Progenitor cell of endocrine pancreas (in vitro differentiated cells): ENCODE measurements at places on chromosomes 6 and 20. TPM values are rescaled to one million over a fixed set of nuclear protein-coding genes. Genes with fewer than 3 reads are reported as not detected.

- no peak for DNase-seq
- H3K36me3 ChIP-seq, result no peaks in the 10 kb centered on the region
- H3K4me3 ChIP-seq, result no peak overlapping the region
- H3K27ac ChIP-seq, result no peak overlapping the region
- no peaks in the 10 kb centered on the region for H3K27me3 ChIP-seq
Measured at GRCh38 chr6:120405947-120406346, 928.3 kb downstream of the TBC1D32 start.

The TSHZ2 gene
- 22.9 and 24.1 TPM in 2 replicates for total RNA-seq

The PTGIS gene
- total RNA-seq, result 18.4 and 19.3 TPM in 2 replicates

The COL21A1 gene
- 16.8 and 20.5 TPM in 2 replicates for total RNA-seq

DNA sequence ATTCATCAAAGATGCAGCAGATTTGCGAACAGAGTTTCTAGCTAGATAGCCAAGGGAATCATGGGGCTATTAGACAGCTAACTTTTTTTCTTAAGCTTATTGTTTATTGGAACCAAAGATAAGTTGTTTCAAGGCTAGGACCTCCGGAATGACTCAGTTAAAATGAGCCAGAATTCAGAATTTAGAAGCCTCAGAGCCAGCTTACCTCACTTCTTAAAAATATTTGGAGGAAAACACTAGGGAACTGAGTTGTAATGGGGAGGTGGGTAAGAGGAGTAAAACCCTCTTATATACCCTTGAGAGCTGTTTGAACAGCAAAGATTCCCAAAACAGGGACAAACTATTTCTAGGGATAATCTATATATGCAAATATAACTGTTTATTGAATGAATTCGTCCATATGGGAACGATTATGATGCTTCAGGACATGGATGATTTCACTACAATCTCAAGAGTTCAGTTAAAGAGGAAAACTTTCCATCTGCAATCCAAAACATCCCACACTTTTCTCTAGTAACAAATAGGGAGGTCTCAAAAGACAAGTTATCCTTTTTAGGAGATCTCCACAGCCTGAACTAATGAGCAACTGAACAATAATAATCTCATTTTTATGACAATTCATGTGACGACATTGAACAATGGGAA lies 12.6 kb upstream of the CARMIL1 start:
- H3K27me3 ChIP-seq, result no peaks in the 10 kb centered on the region
- H3K4me3 ChIP-seq, result no peak overlapping the region
- no peak overlapping the region for H3K27ac ChIP-seq
- H3K4me1 ChIP-seq, result peaks cover 2% of the 10 kb centered on the region
- DNase-seq, result no peak
- H3K36me3 ChIP-seq, result no peaks in the 10 kb centered on the region

DNA sequence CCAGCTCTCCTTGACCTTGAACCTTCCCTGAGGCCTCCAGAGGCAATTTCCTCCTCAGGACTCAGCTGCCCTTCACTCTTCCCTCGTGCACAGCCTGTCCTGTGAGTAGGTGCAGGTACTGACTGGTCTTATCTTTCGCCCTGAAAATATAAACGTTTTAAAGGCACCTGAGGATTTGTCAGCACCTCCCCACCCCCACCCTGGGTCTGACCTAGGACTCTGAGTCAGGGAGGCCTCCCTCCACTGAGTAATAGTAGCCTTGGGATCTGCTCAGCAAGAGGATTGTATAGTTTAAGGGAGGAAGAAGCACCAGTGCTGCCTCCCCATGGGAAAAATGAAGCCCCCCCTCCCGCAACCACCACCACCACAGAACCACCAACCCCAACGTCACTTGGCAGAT lies 54.6 kb downstream of the PPARD start:
- H3K27me3 ChIP-seq, result no peaks in the 10 kb centered on the region
- H3K36me3 ChIP-seq, result peaks cover 5% of the 10 kb centered on the region
- no peak overlapping the region for H3K27ac ChIP-seq
- no peak for DNase-seq
- no peak overlapping the region for H3K4me3 ChIP-seq

DNA sequence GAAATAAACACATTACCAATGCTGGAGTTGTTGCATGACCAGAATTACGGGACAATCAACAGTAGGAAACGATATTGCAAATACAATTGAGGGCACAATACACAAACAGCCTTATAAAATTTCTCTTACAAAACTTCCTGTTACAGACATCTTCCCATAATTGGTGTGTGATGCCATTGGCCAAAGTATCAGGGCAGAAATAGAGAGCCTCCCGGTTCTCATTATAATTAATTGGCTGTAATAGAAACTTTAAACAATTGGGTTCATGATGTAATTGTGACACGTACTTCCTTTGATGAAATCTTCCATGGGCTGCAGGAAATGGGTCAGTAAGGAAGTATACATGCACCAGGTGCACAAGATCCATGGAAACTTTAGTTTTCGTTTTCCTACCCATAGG lies 40.3 kb upstream of the RALGAPA2 start:
- H3K27ac ChIP-seq, result no peak overlapping the region
- no peaks in the 10 kb centered on the region for H3K4me1 ChIP-seq
- DNase-seq, result no peak
- no peak overlapping the region for H3K4me3 ChIP-seq

The OLIG3 gene
- total RNA-seq, result not detected in 2 replicates

DNA sequence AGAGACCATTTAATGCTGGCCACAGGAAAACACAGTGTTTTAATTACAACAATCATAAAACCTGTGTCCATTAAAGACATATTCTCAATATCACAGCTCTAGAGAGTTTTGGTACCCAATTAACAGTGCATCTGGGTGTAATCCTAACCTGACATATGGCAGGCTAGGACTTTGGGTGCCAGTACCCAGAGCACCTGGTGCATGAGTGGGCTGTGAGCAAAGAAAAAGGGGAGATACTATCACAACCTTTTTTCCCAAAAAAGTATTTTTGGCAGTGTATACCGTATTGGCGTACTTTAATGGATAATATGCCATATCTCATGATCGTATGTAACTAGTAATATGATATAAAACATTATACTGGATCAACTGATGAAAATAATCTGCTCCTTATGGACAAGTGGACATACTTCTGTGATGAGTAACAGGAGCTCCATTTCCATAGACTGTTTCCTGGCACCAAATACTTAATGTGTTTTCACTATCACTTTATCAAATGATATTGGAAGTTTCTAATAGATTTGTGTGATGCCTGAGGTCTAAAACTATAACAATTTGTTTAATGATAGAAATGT lies 91.7 kb downstream of the COL19A1 start:
- H3K4me1 ChIP-seq, result no peaks in the 10 kb centered on the region
- H3K36me3 ChIP-seq, result no peaks in the 10 kb centered on the region
- no peak for DNase-seq
- no peak overlapping the region for H3K27ac ChIP-seq
- no peaks in the 10 kb centered on the region for H3K27me3 ChIP-seq

DNA sequence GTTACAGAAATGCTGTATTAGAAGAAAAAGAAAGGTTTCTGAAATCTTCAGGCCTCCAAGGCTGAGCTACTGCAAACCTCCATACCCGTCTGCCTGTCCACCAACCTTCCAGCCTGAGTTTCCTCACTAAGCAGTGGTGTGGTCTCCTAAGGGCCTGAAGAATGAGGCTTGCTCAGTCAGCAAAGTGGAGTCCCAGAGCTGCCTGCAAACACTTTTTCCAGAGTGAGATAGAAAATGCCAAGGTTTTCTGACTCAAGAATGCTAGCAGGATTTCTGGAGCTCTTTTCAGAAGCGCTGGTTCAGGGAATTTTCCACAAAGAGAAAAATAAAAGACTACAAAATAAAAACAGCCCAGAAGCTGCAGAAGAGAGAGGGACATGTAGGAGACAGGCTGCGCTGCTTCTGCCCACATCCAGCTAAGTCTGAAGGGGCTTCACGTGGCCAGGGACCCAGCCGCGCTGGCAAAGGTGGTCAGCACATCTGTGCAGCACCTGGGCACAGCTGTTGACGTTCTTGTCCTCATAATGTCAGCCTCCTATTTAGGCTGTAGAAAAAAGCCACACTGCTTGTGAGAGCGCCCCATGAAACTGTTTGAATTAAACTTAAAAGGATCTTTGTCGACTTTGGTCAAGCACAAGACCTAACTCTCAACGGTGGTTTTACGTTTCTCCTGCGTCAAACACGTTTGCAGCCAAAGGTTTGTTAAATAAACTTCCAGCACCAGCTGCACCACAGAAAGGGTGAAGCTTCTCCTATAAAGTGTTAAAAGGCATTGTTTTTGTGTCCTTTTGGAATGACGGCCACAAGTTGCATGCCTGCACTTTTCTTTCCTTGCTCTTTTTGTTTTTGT lies 209.0 kb downstream of the THBS2 start:
- no peak for DNase-seq
- peaks cover 88% of the 10 kb centered on the region for H3K27me3 ChIP-seq
- no peak overlapping the region for H3K27ac ChIP-seq
- no peaks in the 10 kb centered on the region for H3K36me3 ChIP-seq

DNA sequence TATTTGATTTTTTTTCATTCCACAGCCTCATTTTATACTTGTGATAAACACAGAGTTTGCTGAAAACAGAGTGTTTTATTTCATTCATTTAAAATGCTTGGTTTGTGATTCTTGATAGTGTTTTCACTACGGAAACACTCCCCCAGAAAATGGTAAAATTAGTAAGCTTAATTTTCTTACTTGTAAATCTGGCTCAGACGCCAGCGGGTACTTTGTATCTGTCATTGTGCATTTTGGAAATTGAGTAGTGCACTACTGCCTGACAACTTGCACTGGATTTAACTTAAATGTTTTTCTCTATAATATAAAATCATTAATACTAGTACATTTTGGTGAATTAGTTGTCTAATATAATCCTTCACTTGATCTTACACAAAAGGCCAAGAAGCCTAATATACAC lies 37.0 kb upstream of the HINT3 start:
- no peaks in the 10 kb centered on the region for H3K27me3 ChIP-seq
- peaks cover 12% of the 10 kb centered on the region for H3K4me1 ChIP-seq
- no peak overlapping the region for H3K4me3 ChIP-seq
- peaks cover 14% of the 10 kb centered on the region for H3K36me3 ChIP-seq
- H3K27ac ChIP-seq, result no peak overlapping the region

- no peak for DNase-seq
- no peak overlapping the region for H3K27ac ChIP-seq
- H3K4me1 ChIP-seq, result peaks cover 3% of the 10 kb centered on the region
- H3K27me3 ChIP-seq, result peaks cover 3% of the 10 kb centered on the region
- H3K36me3 ChIP-seq, result peaks cover 2% of the 10 kb centered on the region
- no peak overlapping the region for H3K4me3 ChIP-seq
Measured at GRCh38 chr6:167324111-167324510, 775 bp upstream of the TTLL2 start.

The FAM184A gene
- 20.9 and 23.0 TPM in 2 replicates for total RNA-seq

GRCh38 chr20:16392346-16392745 lies 180.9 kb downstream of the KIF16B start:
- H3K4me1 ChIP-seq, result peaks cover 6% of the 10 kb centered on the region
- DNase-seq, result no peak
- H3K27ac ChIP-seq, result no peak overlapping the region
- no peaks in the 10 kb centered on the region for H3K36me3 ChIP-seq

DNA sequence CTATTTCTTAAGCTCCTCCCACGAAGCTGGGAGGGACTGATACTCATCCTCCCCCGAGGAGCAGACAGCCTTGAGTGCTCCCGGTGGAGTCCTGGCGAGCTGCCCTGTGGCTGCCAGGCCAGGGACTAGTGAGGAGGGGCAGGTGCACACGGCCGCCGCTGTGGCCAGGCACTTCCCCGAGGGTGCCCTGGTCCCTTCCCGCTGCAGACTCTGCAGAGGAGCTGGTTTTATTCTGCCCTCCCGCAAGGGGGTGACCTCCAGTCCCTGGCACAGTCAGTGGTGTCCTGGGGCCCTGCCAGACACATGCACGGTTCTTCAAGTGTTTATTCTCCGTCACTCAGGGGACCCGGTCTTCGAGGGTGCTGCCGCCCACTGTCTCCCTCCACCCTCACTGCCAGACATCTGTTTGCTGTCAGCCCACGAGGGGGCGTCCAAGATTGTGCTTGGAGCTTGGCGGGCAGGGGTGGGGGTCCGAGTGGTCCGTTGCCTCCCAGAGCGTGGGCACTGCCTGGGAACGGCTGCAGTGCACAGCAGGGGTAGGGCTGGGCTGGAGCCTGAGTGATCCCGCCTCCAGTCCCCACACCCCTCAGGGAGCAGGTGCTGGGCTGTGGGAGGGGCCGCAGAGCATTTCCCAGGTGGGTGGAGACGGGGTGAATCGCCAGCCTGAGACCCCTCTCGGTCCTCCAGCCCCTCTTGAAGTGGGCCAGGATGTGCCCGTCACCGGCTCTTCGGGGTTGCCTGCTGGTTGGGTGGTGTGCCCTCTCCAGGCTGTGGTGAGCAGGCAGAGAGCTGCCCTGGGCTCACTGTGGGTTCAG lies 3.1 kb upstream of the CABLES2 start:
- peaks cover 9% of the 10 kb centered on the region for H3K4me1 ChIP-seq
- peaks cover 7% of the 10 kb centered on the region for H3K27me3 ChIP-seq
- no peaks in the 10 kb centered on the region for H3K36me3 ChIP-seq
- H3K4me3 ChIP-seq, result no peak overlapping the region
- peak; percentile 48 for DNase-seq

DNA sequence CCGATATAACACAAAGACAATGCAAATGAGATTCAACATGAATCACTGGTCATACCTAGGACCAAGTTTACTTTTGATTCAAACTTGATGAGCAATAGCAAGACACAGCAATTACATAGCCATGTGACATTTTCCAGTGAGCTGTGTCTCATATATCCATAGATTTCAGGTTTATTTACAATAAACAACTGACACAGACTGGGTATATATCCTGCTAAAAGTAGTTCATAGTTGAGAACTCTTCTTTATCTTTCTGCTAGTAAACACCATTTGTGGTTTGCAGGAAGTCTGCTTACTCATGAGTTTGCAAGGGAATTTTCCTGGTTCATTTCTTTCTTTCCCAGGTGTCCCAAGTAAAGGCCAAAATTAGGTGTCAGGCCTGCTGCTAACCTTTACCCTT lies 343.4 kb downstream of the KIF16B start:
- DNase-seq, result no peak
- no peak overlapping the region for H3K27ac ChIP-seq
- peaks cover 2% of the 10 kb centered on the region for H3K36me3 ChIP-seq
- peaks cover 1% of the 10 kb centered on the region for H3K27me3 ChIP-seq

The PRDM13 gene
- not detected in 2 replicates for total RNA-seq

The MUC21 gene
- not detected in 2 replicates for total RNA-seq

DNA sequence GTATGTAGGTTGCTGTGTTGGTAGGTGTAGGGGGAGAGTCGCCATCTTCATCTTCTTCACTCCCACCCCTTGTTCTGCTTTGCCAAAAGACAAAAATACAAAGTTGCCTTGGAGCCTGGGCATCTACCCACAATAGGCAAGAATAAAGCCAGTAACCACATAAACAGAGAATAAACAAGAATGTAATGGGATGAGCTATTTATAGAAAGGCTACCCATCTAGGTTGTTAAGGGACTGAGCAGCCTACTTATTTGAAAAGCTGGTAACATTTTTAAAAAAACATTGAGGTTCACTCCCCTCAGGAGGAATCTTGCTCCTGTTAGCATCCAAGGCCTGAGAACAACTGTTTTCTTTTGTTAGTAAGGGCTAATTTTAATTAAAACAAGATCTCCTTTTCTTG lies 301.4 kb upstream of the STXBP5 start:
- no peaks in the 10 kb centered on the region for H3K36me3 ChIP-seq
- H3K4me1 ChIP-seq, result no peaks in the 10 kb centered on the region
- DNase-seq, result no peak
- H3K27ac ChIP-seq, result no peak overlapping the region

GRCh38 chr6:41954668-41955067 lies 13.1 kb upstream of the CCND3 start:
- H3K27me3 ChIP-seq, result no peaks in the 10 kb centered on the region
- no peak for DNase-seq
- H3K4me3 ChIP-seq, result no peak overlapping the region
- H3K4me1 ChIP-seq, result no peaks in the 10 kb centered on the region
